Islet precursor cell (in vitro differentiated cells): ENCODE measurements at places on chromosomes 2 and 18.

GRCh38 chr18:51151568-51152511 lies 45.6 kb downstream of the MEX3C start:
- no peak for DNase-seq

DNA sequence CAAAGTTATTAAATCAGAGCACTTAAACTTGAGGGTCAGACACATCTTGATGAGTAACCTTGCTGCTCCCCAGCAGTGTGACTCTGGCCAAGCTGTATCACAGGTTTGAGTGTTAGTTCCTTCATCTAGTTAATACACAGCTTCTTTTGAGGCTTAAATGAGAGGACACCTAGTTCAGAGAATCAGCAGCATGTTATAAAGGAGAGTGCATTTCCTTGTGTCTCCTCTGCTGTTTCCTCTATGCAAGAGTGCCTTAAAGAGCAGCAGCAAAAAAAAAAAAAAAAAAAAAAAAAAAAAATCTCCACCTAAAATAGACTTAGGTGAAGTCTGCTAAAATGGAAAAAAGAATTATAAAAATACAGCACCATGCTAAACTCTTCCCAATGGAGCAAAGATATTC lies 261.9 kb downstream of the TCF4 start:
- DNase-seq, result no peak

DNA sequence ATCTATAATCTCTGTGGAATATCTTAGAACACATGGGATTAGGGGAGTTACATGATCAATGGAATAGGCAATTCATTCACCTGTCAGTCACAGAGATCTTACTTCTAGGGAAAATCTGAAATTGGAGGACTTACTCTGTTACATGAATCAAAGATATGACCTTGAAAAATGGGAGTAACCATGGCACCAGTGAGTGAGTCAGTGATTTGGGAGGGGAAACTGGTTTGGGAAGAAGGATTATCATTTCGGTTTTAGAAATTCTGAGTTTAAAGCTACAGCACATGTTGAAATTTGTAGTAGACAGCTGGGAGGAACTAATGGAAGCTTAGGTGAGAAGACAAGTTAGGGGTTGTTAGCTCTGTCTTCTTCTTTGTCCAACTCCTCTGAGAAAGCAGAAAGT lies 153.7 kb downstream of the CAMKMT start:
- no peak for DNase-seq

GRCh38 chr2:112784199-112785189 lies at the start of gene IL1A:
Gene IL1A (minus strand): TSS chr2:112784493. CDS start chr2:112783770, 723 bp downstream.
- DNase-seq, result peak; percentile 59

DNA sequence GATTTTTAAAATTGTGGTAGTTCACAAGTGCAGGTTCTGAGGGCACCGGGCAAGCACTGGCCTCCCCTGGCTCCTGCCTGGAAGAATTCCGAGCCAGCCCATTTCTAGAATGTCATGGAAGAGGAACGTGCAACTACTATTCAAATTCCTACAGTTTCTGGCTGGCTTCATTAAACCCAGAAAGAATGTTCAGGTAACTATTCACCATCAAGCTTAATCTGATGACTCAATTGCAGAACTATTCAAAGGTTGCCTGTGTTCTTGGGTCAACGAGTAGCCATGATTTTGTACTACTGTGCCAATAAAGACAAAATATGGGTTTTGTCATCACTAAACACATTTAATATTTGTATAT lies 14.3 kb upstream of the MFF start:
- DNase-seq, result no peak

DNA sequence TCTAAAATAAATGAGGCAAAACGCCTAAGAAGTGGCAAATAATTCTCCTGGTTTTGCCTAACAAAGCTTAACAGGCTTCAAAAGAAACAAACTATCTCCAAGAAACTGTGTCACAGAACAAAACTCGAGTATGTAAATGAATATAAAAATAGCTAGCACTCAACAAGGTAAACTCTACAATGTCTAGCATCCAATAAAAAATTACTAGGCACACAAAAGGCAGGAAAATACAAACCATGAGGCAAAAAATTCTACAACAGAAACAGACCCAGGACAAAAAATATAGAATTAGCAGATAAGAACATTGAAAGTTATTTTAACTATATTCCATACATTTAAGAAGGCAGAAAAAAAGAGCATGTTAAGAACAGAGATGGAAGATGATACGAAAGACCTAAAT lies 16.8 kb downstream of the PPP4R1 start:
- no peak for DNase-seq

DNA sequence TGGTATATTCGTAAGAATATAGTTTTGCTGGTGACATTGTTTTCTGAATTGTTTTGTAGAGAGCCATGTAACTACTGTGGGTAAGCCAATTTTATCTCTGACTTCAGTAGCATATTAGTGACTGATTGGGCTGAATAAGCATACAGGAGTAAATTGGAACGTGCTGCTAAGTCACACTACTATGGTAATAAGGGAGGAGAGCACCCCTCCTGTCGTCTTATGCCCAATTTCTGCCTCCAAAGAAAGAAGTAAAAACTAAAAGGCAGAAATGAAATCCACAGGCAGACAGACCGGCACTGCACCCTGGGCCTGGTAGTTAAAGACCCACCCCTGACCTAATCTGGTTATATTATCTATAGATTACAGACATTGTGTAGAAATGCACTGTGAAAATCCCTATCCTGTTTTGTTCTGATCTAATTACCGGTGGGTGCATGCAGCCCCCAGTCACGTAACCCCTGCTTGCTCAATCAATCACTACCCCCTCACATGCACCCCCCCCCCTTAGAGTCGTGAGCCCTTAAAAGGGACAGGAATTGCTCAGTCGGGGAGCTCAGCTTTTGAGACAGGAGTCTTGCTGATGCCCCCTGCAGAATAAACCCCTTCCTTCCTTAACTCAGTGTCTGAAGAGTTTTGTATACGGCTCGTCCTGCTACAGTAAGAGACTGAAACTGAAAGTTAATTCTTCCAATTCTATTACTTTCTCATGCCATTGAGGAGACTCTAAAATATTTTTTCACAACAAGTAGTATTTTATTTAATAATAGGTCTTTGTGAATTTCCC lies 167.0 kb downstream of the ZNF804A start:
- no peak for DNase-seq

DNA sequence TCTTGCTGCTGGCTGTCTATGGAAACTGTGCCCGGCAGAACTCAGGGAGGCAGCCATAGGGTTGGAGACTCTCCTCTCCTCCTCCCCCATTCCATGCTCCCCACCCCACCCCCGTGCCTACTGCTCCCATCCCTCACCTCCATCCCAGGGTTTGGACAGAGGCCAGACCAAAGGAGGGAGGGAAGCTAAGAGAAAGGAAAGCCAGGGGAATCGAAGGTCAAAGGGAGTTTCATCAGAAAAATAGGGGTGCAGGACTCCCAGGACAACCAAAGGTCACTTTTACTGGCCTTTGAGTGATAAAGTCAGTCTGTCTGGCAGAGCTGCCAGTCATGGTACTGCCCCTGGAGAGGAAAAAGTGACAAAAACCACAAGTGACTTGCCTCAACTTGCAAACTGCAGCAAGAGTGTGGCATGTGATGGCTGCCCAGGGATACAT lies 187.3 kb upstream of the CTAGE1 start:
- DNase-seq, result no peak

GRCh38 chr18:54251606-54252390 lies 17.5 kb upstream of the POLI start:
- no peak for DNase-seq

- no peak for DNase-seq
Observed at GRCh38 chr2:84776011-84776410, 104.9 kb downstream of the TRABD2A start.

GRCh38 chr2:217609952-217610351 lies 392.8 kb downstream of the TNS1 start:
- no peak for DNase-seq

DNA sequence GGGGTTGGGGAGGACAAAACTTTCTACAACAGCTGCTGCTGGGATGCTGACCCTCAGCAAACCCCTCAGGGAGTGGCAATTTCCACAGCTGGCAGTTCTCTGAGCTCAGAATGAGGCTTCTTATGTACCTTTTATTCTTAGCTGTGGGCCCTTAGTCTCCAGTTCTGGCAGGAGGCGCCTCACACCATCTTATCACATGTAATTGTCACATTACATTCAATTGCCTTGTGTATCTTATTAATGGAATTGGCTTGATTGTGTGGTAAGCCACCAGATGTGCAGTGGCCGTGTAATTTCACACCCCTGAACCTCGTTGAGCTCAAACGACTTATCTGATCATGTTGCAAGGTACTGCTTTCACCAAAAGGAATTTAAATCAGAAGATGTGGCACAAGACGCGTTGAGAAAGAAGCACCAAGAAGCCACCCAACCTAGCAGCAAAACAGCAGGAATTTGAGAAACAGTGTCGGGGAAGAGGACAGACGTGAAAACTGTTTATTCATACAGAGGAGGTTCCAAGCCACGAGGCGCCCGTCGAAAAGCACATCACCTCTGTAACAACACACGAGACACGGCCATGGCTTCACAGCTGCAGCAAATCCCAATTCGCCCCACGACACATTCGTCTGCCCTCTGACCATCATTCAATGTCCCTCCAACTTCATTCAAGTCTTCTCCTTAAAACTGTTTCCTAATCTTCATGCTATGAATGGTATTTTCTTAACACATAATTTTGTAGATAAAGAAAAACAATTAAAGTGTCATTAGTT lies 53.6 kb upstream of the LPIN2 start:
- DNase-seq, result no peak

DNA sequence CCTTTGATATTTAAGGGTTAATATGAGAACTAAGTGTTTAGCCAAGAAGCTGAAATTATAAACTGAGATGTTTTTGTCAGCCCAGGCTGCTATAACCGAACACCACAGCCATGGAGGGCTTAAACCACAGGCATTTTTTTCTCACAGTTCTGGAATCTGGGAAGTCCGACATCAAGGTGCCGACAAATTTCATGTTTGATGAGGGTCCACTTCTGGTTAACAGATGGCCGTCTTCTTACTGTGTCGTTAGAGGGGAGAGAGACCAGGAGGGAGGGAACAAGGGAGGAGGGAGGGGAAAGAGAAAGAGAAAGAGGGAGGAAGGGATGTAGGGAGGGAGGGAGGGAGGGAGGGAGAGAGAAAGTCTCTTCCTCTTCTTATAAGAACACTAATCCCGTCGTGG lies 6.5 kb upstream of the CNDP2 start:
- DNase-seq, result no peak

- no peak for DNase-seq
Observed at GRCh38 chr18:78165525-78165924, 814.1 kb upstream of the SALL3 start.
